ENCODE measurements at places on chromosomes 5 and 9.

- DNase-seq, result no peak
These were observed 21.7 kb downstream of the SLC9A3 start for GRCh38 chr5:502325-503079.

DNA sequence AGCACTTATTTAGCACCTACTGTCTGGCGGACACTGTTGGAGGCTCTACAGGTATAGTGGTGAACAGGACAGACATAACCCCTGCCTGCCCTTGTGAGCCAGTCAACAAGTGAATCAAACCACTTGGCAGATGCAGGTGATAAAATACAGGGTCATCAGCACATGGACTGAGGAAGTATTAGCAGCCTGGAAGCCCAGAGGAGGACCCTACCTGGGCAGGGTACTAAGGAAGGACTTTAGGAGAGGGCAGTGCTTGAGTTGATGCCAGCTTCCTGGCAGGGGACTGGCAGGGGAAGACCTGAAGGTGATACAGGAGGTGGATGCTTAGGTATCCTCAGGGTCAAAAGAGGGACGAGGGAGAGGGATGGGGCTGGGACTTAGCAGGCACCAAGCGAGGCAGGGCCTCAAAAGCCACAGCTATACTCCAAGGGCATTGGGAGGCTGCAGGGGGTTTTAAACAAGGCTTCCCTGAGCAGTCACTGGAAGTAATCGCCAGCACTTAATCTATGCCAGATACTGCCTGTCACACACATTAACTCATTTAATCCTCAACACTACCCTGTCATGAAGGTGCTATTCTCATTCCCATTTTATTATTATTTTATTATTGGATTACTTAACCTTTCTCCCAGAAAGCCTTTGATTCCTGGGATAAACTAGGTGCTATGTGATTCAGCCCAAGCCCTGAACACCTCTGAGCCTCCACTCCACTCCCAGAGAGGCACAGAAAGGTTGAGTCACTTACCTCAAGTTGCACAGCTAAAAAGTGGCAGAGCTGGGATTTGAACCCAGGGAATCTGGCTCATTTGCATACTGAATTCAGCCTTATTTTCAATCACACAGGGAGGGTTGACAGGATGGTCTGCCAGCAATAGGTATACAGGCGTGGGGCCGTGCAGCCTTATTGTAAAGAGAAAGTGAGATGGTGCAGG is 63.8 kb upstream of the ORM1 start:
- no peak for DNase-seq

GRCh38 chr9:105972466-105973204 is 278.3 kb downstream of the TMEM38B start:
- DNase-seq, result no peak

GRCh38 chr5:95102080-95102479 is 182.8 kb downstream of the MCTP1 start:
- DNase-seq, result no peak

DNA sequence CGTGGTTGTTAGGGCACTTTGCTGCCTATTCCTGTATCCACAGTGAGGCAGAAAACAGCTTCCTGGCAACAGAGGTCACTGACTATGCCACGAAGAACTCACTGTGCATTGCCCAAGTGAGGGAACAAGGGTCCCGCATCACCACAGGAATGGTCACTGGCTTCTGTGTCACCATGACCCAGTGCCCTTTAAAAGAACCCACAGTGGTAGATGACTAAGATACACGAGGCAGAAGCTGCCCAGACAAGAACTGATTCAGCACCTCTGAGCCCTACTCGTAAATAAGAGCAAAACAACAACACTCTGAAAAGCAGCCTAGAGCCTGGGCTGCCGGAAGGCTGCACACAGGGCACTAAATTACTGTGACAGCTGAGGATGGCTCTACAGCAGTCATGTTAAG is 236.6 kb upstream of the RASEF start:
- DNase-seq, result peak; percentile 87

GRCh38 chr9:4762108-4762885 is 21.3 kb upstream of the AK3 start:
- no peak for DNase-seq

DNA sequence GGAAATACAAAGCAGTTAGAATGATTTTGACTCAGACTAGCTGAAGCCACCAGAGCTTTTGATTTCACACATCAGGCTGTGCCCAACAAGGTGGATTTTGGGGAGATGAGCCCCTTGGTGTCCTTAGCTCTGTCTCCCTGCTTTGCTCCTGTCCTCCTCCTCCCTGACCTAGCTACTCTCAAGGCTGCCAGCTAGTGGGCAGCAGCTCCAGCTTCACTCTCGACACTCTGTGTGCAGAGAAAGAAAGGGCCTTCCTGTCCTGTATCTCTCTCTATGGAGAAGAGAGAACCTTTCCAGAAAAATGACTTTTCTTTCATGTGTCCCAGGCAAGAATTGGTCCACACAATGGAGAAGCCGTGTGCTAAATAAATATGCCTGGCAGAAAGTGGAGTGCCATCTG is 446.2 kb downstream of the SEMA5A start:
- no peak for DNase-seq

DNA sequence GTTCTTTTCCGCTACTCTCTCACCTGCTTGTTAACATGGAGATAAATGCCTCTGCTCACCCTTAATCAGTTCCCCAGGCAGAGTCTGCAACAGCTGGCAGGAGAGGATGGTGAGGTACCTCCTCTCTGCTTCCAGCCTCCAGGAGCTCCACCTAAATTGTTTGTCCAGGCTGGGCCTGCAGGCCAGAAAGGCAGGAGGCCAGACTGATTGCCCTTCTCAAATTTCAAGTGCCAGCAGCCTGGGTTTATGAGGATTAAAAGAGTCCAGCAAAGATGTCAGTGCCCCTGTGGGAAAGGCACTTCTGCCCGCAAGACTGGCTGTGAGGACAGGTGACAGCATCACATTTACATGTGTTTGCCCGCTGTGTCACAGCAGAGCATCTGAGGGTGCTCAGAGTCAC is 19.8 kb downstream of the CORO2A start:
- DNase-seq, result no peak

DNA sequence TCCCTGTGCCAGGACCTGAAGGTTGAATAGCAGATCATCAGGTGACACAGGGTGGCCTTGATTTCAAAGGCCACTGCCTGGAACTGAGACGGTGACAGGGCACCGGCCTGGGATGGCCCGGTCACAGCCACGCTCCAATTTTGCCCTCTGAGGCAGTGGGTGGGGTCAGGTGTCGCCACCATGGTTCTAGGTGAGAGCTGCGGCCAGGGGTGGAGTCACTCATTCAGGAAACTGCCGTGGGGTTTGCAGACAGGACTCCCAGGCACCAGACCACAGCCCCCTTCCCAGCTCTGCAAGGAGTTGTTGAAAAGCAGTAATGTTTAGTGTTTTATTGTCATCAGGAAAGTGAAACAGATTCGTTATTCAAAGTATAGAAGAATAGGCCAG is 17.3 kb upstream of the RNU6ATAC start:
- no peak for DNase-seq

GRCh38 chr9:88949961-88950340 is 41.3 kb upstream of the S1PR3 start:
- no peak for DNase-seq

DNA sequence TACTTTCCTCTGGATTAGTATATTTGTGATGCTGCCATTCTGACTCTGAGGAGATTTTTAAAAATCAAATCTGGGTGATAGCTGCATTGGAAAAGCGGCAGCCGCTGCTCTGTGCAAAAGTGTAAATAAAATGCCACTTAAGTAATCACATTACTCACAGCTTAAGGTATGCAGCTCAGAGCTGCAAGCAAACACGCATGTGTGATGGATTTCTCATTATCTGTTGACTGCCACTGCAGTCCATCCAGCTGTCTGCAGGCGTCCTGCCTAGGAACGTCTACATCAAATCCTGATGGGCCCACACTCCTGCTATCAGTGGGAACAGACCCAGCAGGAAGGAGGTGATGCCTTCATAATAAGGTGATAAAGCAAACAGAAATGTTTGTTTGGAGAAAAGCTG is 216.9 kb downstream of the SPOCK1 start:
- DNase-seq, result no peak

- no peak for DNase-seq
These were observed 200.6 kb upstream of the MVB12B start for GRCh38 chr9:126125992-126126409.

- no peak for DNase-seq
These were observed 133.8 kb upstream of the MEF2C start for GRCh38 chr5:89016741-89017303.

DNA sequence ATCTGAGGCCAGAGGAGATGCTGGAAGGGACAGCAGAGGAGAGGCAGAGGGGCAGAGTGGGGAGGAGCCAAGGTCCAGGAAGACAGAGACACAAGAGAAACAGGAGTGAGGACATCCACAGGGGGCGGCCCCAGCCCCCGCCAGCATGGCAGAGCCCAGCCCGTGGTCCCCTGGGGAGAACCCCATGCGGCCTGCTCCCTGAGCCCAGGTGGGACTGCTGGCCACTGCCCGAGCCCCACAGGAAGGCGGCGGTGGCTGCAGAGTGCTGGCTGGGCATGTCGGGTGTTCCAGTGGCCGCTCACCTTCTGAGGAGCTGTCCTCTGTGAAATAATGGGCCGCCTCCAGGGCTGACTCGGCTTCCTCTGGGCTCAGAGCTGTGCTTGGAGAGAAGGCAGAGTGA is 8.9 kb upstream of the MRNIP start:
- DNase-seq, result no peak

GRCh38 chr9:15317836-15318235 is 10.8 kb upstream of the TTC39B start:
- DNase-seq, result no peak

DNA sequence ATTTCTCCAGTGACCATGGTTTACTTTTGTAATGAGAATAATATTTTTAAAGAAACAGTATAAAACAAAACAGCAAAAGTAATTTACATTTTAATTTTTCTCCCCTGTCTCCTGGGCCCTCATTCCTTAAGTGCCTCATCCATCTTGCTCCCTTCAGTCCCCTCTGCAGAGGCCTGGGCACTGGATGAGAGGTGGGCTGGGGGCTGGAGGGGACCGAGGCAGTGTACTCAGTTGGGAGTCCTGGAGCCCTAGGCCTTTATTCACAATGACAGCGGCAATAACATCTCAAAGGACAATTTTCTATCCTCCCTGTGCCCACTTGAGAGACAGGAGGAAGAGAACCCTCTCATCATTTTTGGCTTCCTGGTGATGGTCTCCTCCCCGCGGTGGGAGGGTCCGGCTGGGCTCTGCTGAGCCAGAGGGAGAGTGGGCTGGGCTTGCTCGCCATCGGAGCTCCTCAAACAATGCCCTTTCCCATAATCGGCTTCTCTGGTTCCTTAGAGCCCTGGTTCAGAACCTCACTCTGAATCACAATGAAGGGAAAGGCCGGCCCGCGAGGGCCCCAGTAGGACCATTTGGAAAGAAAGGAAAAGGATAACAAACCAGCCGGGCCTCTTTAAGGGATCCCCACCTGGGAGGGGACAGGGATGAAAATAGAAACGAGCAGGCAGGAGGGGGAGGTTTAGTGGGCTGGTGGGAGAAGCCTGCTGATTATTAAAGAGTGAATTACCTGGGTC is 9.7 kb upstream of the SMIM32 start:
- no peak for DNase-seq

DNA sequence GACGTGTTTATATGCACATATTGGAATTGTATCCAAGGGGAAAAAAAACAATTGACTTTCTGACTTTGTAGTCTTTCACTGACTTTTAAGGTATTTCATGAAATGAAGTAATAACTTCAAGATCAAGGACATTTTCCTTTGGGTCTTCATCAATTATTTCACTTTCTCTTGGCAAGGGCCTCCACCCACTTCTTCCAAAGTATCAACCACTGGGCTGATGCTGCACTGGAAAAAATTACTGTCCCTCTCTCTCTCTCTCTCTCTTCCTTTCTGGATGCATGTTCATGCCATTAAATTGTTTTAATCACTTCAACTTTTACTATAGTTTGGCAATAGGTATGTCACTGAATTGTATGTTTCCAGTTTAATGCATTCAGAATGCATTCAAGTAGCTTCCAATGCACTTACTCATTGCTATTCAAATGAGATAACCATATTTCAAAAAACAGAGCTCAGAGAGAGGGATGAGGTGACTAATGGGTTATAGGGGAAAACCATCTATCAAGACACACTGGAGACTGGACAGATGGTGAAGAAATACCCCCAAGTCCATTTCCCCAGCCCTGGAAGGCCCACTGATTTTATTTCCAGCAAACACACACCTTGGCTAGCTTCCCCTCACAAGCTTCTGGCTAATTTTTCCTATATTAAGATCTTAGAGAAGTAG is 585.3 kb downstream of the EBF1 start:
- DNase-seq, result no peak

- peak; percentile 27 for DNase-seq
These were observed 32.0 kb downstream of the ANKRD55 start for GRCh38 chr5:56200971-56201666.

DNA sequence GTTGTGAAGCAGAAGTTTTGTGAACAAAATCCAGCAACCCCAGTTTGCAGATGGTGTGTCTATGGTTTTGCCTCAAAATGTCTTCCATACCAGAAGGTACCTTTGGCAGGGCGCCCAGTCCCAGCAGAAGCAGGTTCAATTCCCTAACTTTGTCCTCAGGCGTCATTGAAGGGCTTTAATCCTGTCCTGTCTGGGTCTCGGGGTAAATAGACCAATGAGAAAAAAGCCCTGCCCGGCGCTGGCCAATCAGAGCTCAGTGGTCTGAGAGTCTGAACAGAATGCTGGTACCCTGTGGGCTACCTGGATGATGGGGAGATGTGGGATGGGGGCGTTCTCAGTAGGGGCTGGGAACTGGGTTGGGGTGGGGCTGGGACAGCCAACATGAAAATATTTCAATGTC is 6.2 kb upstream of the ST6GALNAC4 start:
- no peak for DNase-seq

- no peak for DNase-seq
These were observed 159.2 kb upstream of the RAI14 start for GRCh38 chr5:34496701-34497469.

DNA sequence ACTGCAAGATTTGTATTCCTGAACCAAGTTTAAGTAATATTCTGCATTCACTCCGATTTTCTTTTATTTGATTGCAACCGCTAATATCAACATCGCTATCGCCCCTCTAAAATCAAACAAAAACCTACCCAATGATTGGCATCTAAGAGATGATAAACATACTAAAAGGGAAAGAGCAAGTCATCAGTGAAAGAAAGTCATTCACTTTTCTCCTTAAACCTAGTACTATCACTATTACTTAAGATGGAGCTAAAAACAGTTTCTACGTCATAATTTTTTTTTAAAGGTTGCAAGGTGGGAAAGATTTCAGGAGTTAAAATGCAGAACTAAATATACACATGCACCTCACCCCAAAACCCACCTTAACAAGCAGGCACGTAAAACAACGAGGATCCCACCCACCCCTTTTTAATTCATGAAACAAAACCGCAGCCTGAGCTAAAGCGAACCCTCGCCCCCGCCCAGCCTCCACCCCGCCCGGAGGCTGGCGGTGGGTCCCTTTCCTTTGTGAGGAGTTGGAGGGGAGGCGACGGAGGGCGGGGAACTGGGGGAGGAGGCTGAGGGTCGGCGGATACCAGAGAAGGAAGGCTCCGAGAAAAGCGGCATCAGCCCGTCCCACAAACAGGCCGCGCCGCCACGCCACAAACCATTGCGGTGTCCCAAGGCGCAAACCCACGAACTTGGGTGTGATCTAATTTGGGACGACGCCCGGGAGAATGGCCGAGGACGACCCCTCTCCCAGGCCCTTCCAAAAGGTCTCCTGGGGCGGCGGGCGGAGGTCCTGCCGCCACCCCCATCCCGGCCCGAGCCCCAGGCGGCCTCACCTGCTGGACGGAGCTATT is 861 bp downstream of the UBQLN1 start:
- no peak for DNase-seq
